Activated T-helper 1 cell treated with anti-CD3 and anti-CD28 coated beads, Interleukin-12 subunit alpha, Interleukin-12 subunit beta, Interleukin-2, Interleukin-4 antibody, amounts not matched to agents 30 ng/mL and 10 ng/mL and 1 ng/mL, durations not matched to agents 14 hours and 24 hours and 36 hours (primary cell): ENCODE measurements at places on chromosomes 2 and 18.
A peak's percentile ranks its signal among the peaks of the same experiment; 100 is the strongest.

- DNase-seq: no peak
Measured at GRCh38 chr2:133324150-133324561, 244.1 kb downstream of the NCKAP5 start.

- DNase-seq: no peak
Measured at GRCh38 chr2:200365209-200365608, 58.7 kb downstream of the SPATS2L start.

- DNase-seq: no peak
Measured at GRCh38 chr2:30656079-30656478, 151.2 kb downstream of the CAPN13 start.

- DNase-seq: no peak
Measured at GRCh38 chr2:43513216-43513615, 82.6 kb downstream of the THADA start.

DNA sequence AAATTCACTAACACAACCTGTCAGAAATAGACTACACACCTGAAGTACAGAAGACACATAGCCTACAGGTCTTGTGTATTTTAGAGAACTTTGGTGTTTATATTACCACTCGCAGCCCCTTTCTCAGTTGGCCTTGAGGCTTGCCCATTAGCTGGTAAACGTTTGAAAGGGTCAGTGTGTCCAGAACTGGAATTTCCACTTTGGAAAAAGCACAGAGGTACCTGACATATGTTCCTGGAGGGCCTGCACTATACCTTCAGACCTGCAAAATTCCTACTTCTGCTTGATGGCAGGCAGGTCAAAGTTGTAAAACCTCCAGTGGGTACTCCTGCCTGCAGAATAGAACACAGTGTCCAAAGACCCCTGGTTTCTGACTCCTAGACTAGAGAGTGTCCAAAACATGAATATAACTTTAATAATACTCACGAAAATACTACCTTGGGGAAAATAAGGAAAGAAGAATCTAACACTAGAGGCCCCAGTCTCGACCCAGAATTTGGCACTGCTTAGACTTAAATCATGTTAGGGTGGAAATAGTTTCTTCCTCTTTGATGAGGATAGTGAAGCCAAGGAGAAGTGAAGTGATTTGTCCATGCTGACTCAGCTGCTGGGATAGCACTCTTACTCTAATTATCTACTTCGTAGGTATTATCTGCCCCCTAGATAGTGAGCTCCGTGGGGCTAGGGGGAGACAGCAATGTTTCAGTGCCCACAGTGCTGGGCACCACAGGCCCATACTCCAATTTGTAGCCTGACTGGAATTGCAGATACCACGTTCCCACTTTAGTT is 2.8 kb downstream of the KCTD1 start:
- no peak for DNase-seq

DNA sequence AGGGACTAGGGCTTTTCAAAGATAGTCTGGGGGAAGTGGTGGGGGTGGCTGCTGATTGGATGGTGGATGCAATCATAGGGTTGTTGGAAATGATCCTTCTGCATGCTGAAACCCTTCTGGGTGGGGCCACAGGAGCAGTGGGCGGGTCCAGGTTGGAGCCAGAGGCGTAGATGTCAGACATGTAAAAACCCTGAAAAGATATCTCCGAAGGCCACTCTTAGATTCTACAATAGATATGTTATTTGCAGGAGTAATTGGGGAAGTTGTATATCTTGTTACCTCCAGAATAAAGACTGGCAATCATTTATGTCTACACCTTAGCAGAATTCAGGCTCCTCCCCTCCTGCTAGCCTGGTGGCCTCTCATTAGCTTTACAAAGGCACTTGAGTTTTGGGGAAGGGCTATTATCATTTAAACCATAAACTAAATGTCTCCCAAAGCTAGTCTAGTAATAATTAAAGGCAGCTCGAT is 8.2 kb upstream of the FAM98A start:
- no peak for DNase-seq

DNA sequence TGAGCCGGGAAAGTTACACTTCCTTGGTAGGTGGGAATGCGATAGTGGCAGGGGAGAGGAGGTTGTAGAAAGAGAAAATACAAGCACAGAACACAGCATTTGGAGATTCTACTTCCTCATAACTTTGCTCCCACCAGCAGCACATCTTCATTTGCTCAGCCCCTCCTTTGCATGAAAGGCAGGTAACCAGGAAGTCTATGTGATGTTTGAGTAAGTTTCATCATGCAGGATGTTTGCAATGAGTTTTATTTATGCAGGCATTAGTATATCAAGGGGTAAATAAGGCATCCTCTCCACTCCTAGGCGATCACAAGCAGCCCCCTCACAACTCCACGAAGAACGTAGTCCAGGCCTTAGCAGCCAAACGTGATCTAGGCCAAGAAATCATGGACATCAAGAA is 5.0 kb downstream of the RNF152 start:
- no peak for DNase-seq

GRCh38 chr2:239285932-239286230 is 114.9 kb downstream of the HDAC4 start:
- no peak for DNase-seq

GRCh38 chr2:224432003-224432579 is 30.2 kb upstream of the FAM124B start:
- no peak for DNase-seq

GRCh38 chr2:37585295-37585908 is 86.0 kb downstream of the CDC42EP3 start:
- DNase-seq: no peak

DNA sequence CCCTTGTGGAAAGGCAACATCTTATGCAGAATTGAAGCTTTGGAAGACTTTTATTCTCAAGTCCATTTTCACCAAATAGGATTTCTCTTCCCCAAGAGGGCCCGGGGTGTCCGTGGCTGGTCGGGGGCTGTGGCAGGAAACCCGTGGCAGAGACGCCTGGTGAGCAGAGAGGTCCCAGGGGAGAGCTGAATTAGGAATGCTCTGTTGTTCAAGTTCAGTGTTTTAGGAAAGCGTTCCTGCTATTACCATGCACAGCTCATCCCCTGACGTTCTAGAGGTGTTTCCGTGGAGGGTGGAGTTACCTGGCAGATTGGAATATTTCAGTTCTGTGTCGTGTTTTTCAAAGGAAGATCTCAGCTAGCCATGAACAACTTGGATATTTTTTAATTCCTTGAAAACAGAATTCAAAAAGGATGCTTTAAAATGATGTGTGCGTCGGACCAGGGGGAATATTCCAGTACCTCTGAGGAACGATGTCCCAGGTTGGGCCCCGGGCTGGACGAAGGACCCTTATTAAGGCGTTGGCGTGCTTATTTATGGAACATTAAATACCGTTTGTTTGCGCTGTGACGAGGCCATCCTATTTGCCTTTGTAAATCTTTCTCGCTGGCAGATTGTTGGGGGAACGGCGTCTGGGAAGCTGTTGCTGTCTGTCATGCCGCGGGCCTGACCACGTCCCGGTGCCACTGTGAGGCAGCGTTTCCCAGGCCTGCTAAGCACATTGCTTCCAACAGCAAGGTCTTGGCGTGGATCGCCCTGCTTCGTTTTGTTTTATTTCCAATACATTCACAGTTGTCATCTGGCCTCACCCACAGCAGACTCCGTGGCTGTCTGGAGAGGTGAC is 8.2 kb downstream of the NFATC1 start:
- no peak for DNase-seq

GRCh38 chr2:220916931-220917330 is 655.2 kb downstream of the EPHA4 start:
- no peak for DNase-seq

DNA sequence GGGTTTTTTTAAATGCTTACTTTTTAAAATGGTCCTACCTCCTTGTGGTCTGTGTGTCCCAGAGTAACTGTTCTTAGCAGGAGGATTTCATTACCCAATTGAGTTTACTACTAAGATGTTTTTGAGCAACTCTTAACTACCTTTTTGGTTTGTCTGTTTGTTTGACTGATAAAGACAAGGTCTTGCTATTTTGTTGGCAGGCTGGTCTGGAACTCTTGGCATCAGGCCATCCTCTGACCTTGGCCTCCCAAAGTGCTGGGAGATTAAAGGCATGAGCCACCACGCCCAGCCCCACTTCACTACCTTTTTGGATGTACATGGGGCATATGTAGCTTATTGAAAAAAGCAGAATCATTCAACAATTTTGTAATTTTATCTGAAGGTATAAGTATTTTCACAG is 14.9 kb downstream of the MRPS9 start:
- no peak for DNase-seq

DNA sequence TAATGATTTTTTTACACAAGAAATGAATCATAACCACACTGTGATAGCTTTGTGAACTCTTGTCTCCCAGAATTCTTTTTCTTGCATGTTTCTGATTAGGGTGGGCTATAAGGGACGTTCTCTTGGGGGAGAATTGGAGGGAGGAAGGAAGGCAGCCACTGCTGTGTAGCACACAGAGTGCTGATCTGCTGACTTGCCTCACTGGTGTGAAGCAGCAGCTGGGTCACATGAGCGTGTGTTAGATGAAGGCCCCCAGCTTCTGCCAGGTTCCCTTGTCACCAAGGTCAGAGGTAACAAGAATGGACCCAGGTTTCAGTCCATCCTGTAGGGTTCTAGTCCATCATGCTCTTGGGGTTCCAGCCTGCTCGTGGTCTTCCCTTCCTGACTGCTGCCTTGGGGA is 107.4 kb upstream of the GLI2 start:
- DNase-seq: no peak

DNA sequence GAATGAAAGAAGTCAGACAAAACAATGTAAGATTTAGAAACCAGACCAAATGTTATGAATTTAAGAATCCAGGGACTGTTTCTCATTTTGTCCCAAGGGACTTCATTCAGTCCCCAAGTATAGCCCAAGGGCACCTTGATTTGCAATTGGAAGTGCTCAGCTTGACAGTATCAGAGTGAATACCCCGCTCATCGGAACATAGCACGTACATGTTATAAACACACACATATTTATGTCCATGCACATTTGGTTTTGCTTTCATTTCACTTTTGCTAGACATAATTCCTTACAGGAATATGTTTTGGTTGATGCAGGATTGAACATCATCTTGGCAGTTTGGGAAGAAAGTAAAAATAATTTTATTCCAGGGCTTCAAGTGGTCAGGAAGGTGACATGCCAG is 100.2 kb downstream of the PID1 start:
- DNase-seq: no peak

- no peak for DNase-seq
Measured at GRCh38 chr2:187989925-187990623, 301.6 kb upstream of the GULP1 start.

DNA sequence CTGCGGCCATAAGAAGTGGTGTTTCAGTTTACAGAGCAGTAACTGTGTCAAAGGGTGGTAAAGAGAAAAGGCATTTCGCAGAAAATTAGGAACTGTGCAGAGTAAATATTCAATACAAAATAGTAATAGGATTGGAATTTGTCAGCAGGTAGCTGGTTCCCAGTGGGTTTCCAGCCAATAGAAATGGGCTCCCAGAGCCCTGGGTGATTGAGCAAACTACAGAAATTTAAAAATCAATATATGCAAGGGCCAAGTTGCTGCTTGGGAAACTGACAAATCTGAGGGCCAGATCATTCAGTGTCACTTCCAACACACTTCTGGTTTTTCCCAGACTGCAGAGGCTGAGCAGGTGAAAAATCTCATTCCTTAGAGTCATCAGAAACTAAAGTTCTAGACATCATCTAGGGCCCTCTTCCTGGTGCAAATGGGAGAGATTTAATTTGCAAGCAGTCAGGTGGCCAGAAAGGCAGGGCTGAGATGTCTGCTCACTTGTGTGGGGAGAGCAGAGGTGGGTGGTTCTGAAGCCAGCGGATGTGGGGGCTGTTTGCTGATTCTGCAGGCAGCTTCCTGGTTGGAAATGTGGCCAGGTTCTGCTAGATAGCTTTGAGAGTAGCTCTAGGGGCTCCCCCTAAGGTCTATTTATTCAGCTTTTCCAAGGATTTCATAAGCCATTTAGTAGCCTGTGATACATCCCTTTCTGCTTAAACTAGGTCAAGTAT is 182.4 kb downstream of the NCK2 start:
- peak; percentile 49 for DNase-seq

DNA sequence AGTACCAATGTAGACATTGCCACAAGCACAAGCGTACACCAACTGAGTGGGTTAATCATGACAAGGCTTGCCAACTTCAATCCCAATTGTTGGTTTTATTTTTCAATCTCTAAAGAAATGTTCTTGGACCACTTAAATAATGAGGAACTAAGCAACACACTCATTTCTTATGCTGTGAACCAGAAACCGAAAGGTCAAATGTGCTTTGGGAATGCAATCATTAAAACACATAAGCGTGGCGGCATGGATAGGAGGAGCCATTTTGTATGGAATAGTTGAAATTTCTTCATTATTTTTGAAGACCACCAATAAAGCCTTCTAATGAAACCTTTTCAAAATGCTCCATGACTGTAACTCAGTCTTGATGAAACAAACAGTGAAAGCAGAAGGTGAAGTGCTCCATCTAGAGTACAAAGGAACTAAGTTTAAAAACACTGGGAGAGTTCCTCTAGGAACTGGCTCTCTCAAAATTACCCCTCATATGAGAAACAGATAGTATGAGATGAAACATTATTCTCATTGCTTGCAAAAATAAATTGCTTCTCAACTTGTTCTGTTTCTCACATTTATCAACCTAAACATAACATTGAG is 113.2 kb upstream of the CHST9 start:
- DNase-seq: no peak

DNA sequence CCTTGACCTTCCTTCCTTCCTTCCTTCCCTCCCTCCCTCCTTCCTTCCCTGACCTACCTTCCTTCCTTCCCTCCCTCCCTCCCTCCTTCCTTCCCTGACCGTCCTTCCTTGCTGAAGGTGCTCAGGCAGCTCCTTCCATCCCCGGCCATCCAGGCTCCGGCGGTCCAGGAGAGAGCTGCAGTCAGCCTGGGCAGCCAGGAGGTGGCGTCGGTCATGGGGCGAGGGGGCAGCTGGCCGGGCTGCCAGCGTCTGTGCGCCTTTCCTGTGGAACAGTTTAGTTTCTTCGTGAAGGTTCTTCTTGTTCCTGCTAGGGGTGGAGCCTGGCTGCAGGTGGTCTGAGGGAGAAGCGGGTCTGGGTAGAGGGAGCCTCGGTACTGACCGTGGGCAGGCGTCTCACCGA is 15.7 kb downstream of the GPR35 start:
- DNase-seq: no peak

GRCh38 chr2:171523088-171524017 is 1.1 kb downstream of the CYBRD1 start:
- peak; percentile 3 for DNase-seq

- peak; percentile 75 for DNase-seq
Measured at GRCh38 chr2:2057125-2057721, 273.9 kb downstream of the MYT1L start.

DNA sequence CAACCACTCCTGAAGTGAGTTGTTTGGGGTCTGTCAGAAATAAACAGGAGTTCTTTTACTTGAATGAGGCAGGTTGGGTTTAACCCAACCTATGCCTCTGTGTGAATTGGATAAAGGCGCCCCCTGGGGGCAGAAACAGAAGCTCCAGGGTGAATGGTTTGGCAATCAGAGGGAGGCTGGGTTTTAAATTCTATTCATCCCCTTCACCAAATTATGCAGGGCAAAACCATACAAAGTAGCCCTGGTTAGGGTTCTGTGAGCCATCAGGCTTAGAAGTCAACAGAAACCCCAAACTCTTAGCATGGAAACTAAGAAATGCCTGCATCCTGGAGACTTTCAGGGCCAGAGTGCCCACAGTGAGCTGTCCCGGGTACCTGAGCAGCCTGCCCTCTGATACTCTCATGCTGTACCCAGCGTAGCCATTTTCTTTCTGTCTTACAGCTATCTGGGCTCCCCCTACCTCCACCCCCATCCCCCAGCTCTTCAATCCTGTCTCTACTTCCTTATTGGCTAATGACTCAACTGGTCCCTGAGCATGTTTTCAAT is 241.5 kb downstream of the ICOS start:
- peak; percentile 51 for DNase-seq
